ENCODE measurements at places on chromosomes 13 and 19.

- DNase-seq, result no peak
These were observed 2.1 kb downstream of the P2RY11 start for GRCh38 chr19:10113592-10113963.

- peak; percentile 50 for DNase-seq
These were observed 552 bp downstream of the KPNA3 start for GRCh38 chr13:49791711-49792549.

- no peak for DNase-seq
These were observed 92.5 kb downstream of the RAB20 start for GRCh38 chr13:110468986-110469495.

GRCh38 chr19:30679153-30679702, 307.0 kb downstream of the ZNF536 start:
- no peak for DNase-seq

GRCh38 chr19:4704317-4704673, 19.3 kb downstream of the DPP9 start:
- DNase-seq, result no peak

DNA sequence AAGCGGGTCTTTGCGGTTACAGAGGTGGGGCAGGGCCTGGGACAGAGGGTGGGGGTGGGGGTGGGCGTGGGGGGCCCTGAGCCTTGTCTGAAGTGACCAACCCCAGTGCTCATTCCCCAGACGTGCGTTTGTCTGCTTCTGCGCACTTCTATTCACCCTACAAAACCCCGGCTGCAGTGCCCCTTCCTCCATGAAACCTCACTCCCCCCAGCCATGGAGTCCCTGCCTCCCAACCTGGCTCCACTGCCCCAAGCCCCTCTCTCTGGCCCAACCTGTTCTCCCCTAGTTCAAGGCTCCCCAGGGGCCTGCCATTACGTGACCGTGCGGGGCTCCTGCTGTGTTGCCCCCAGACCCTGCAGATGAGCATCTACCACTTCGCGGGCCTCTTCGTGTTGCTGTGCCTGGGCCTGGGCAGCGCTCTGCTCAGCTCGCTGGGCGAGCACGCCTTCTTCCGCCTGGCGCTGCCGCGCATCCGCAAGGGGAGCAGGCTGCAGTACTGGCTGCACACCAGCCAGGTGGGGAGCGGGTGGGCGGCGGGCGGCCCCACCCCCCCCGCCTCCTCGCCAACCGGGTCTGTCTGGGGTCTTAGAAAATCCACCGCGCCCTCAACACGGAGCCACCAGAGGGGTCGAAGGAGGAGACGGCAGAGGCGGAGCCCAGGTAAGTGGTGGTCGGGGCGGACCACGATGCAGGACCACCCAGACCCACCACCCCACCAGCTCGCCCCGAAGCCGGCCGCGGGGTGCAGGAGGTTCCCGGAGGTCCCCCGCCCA, 8.2 kb downstream of the GRIN3B start:
- DNase-seq, result no peak

DNA sequence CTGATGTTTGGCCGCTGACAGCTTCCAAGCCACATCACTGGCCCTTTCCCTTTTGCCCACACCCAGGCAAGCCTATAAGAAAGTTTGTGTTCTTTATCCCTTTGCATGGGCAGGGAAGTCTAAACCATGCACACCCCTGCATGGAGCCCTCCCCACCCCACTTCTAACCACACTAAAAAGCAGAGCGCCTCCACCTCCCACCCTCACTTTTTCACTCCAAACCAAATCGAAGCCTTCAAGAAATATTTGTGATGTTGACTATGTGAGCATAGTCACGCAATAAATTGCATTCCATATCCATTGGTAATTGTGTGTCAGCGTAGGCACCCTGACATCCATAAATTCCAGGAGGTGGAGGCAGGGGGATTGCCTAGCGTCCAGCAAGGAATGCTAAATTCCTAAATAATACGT, 104.4 kb upstream of the LSM14A start:
- no peak for DNase-seq

DNA sequence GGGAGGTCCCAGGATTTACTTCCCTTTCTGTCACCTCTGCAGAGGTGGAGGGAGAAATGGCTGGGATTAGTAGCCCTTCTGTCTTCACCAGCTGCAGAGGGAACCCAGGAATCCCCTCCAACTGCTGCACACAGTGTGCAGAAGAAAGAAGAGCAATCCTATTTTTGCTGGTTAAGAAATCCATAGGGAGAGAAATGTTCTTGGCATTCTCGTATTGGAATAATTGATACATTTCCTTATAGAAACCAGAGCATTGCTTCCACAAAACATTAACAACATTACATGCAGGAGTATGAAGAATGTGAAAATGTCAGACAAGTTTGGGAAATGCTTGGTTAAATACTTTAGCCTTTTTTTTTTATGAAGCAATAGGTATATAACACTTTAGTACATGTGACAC, 48.3 kb upstream of the KLF12 start:
- DNase-seq, result no peak

GRCh38 chr13:112350300-112350699, 25.9 kb upstream of the SPACA7 start:
- DNase-seq, result no peak

DNA sequence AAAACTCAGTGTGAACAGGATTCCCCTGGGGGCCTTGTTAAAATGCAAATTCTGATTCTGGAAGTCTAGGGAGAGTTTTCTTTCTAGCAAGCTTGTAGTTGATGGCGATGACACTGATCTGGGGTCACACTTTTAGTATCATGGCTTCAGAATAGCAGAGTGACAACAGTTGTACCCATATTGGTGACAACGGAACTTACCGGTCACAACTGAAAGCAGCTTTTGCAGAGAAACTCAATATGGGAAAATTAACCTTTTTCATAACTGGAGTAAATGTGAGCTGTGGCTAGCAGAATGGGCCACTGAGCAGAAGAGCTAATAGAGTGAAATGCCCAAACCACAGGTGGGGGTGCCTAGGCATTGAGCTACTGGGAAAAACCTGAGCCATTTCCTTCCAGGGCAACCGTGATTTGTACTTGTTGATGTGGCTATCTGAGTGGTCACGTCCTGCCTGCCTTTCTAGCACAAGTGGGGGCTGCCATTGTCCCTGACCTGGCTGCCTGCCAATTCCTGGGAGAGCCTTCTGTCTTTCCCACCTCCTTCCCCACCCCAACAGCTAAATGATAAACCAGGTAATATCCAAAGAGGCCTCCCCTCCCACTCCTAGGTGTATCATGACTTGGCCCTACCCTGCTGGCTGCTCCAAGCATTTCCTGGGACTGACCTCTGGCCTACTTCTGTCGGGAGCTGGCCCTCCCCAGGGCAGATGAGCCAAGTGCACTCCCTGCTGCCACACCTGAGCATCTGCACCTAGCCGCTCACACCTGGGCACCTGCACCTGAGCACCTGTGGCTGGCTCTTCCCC, 1.7 kb upstream of the SLC10A2 start:
- no peak for DNase-seq

DNA sequence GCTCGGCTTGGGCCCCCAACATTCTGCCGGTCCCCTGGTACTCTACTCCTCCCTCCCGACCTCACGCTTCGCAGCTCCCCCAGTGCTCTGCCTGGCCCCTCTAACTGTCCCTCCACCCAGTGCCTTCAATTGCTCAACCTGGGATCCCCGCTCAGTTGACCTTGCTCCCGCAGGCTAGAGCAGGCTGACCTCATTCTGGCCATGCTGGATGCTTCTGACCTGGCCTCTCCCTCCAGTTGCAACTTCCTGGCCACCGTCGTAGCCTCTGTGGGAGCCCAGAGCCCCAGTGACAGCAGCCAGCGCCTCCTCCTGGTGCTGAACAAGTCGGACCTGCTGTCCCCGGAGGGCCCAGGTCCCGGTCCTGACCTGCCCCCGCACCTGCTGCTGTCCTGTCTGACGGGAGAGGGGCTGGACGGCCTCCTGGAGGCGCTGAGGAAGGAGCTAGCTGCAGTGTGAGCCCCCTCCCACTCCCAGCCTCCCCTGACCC, 3.6 kb downstream of the GTPBP3 start:
- no peak for DNase-seq

GRCh38 chr13:73913079-73913740, 221.0 kb downstream of the KLF12 start:
- DNase-seq, result no peak

GRCh38 chr19:18659281-18660050, 22.6 kb downstream of the KLHL26 start:
- DNase-seq, result no peak

DNA sequence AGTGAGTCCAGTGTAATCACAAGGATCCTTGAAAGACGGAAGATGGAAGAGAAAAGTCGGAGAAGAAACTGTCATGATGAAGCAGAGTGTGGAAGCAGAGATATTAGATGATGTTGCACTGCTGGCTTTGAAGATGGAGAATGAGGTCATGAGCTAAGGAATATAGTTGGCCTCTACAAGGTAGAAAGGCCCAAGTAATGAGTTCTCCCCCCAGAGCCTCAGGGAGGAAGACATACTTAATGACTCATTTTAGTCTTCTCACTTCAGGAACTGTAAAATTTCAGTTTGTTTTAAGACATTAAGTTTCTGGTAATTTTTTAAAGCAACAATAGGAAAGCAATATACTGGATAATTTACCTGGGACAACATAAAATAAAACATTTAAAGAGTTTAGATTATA, 1331.5 kb upstream of the PCDH20 start:
- DNase-seq, result no peak

GRCh38 chr13:45051315-45051714, 62.0 kb downstream of the GPALPP1 start:
- no peak for DNase-seq

DNA sequence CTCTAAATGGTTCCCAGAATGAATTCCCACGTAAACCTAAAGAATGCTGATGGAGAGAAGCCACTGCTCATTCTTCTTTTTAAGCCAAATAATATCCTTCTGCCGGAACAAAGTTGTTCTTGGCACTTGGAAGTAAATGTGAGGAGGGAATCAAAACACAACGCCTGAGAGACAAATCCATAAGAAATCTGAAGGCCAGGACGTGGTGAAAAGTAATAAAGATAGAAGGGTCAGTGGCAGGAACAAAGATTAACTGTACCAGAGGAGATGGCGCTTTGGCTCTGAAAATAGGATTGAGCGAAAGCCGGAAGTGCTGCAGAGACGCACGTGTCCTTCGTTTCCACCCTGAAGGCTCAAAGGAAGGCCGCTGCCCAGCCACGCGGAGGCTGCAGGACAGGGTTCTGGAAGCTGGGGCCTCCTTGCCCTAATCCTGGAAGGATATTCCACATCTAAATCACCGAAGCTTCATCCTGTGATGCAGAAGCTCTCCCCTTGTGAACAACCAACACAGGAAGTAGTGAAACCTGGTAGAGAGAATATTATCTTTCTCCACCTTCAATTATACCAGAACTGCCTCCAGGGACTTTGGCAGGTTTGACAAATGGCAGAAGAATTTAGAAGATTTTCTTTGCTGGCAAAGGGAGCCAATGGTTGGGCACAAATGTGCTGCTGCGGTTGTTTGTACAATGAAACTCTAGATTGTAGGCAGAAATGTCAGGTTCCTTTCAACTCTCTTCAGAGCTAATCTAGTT, 214.6 kb upstream of the SERP2 start:
- no peak for DNase-seq

- DNase-seq, result no peak
These were observed 45.0 kb upstream of the RNF113B start for GRCh38 chr13:98222081-98222554.

GRCh38 chr19:13951799-13952153, 533 bp upstream of the DCAF15 start:
- DNase-seq, result no peak

GRCh38 chr19:7987114-7987768, 18.2 kb downstream of the ELAVL1 start:
- DNase-seq, result no peak

DNA sequence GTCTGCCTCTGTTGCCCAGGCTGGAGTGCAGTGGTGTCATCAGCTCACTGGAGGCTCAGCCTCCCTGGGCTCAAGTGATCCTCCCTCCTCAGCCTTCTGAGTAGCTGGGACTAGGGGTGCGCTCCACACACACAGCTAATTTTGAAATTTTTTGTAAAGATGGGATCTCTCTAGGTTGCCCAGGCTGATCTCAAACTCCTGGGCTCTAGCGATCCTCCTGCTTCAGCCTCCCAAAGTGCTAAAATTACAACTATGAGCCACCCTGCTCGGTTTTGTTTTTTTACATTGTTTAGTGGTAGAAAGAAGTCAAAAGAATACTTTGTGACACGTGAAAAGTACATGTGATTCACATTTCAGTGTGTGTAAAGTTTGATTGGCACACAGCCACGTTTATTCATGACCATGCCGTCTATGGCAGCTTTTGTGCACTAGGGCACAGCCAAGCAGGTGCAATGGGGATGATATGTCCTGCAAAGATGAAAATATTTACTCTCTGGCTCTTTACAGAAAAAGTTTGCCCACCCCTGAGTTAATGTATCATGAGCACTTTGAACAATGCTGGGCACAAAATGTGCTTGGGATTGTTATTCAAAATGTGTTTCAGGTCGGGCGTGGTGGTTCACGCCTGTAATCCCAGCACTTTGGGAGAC, 16.2 kb upstream of the NFIC start:
- DNase-seq, result no peak

GRCh38 chr19:58305932-58306323, 751 bp downstream of the ERVK3-1 start:
- DNase-seq, result no peak

- DNase-seq, result no peak
These were observed 200.2 kb downstream of the DCLK1 start for GRCh38 chr13:35930665-35931631.

- DNase-seq, result no peak
These were observed 27.3 kb downstream of the LHFPL6 start for GRCh38 chr13:39575641-39576238.

DNA sequence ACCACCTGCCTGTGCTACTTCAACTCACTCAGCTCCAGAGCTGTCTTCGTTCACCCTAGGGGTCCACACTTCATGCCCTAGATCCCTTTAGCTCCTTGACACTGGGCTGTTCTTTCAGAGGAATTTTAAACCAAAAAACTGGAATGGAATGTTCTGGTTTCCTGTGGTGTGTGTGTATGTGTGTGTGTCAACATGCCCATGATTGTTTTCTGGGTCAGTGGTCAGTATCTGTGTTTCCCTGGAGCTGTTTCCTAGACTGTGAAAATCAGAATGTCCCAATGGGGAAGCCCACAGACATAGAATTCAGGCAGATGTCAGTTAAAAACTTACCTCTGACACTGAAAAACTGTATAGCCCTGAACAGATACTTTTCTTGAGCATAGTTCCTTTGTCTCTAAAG, 1.3 kb downstream of the PMIS2 start:
- no peak for DNase-seq

DNA sequence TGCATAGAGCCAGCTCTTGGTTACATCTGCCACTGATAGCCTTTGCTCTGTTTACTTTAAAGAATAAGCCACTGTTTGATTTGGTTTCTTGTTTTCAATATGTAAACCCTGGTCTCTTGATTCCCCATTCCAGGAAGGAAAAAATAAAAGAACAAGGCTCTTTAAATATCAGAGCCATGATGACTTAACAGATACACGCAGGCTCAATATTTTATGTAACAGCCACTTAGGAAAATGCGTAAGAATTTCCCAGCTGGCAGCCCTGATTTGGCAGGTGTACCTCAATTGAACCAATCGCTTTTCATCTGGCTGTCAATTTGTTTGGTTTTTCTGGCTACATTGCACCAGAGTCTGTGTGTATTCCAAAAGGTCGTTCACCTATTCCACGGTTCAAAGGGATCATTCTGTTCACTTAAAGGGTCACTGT, 65.6 kb downstream of the IRS2 start:
- no peak for DNase-seq
